ENCODE measurements at places on chromosomes 1 and 21.

GRCh38 chr1:160993544-160994193, 27.3 kb downstream of the F11R start:
- peak; percentile 58 for DNase-seq

GRCh38 chr1:181397845-181398244, 85.5 kb upstream of the CACNA1E start:
- no peak for DNase-seq

DNA sequence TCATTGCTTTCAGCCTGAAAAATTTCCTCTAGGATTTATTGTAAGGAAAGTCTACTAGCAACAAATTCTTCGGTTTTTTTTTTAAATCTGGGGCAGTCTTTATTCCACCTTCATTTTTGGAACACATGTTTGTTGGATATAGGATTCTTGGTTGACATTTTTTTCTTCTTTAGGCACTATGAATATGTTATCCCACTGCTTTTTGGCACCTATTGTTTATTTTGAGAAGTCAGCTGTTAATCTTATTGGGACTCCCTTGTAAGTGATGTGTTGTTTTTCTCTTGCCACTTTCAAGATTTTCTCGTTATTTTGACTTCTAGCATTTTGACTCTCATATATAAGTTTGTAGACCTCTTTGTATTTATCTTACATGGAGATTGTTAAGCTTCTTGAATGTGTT, 99.3 kb downstream of the NPHS2 start:
- no peak for DNase-seq

DNA sequence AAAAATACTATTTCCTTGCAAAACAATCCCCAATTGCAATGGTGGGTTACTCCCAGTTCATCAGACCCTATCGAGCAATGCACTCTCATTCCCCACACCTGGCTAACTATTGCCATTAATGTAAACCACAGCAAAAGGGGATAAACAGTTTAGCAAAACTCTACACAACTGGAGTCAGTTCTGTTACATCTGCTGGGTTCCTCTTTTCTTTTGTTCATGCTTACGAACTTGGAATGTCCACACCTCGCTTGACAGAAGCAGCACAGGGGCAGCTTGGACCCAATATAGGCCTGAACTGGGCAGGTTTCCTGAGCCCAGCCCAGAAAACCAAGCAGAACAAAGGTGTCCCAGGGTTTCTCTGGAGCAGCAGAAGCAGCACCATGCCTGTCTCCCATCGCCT, 57.4 kb downstream of the ADSS2 start:
- DNase-seq = no peak

DNA sequence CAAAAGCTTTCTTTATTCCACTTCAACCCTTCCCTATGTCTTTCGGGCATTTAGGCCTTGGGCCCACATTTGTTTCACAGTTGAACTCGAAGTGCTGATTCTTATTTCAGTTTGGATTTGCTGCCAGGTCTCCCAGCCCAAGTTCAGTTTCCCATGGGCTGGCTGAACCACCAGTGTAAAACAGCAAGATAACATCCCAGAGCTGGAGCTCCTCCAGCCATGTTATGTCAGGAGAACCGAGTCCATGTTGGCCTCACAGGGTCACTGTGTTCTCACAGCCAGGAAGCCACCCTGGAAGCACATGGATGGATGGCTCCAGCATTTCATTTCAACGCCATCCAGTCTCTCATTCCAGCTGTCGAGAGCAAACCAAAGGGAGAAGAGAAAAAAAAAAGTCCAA, 45.2 kb upstream of the RXRG start:
- no peak for DNase-seq

- DNase-seq = no peak
These were observed 517.2 kb upstream of the NR5A2 start for GRCh38 chr1:199510314-199510713.

DNA sequence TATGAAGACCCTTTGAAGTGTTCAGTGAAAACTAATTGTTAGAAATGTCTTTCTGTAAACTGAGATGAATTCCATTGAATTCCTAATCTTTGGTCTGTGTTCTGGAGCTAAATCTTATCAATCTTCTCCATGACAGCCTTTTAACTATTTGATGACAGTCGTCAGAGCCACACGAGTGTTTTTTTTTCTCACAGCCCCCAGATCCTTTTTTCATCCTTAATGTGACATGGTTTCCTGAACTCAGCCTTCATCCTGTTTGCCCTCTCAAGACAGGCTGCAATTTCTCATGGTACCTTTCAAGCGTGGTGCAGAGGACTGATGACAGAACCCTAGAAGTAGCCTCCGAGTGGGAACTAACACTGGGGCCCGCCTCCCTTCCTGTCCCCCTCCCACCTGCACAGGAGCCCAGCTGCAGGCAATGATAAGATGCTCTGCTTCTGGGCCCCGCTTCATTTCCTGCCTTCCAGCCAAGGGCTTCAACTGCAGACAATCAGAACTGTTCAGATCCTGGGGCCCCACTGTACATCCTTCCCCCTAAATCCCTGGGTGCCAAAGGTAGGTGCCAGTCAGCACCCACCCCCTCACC, 114.6 kb upstream of the VAV3 start:
- DNase-seq = no peak

GRCh38 chr1:209646558-209646957, 5.7 kb downstream of the LAMB3 start:
- DNase-seq = peak; percentile 54

DNA sequence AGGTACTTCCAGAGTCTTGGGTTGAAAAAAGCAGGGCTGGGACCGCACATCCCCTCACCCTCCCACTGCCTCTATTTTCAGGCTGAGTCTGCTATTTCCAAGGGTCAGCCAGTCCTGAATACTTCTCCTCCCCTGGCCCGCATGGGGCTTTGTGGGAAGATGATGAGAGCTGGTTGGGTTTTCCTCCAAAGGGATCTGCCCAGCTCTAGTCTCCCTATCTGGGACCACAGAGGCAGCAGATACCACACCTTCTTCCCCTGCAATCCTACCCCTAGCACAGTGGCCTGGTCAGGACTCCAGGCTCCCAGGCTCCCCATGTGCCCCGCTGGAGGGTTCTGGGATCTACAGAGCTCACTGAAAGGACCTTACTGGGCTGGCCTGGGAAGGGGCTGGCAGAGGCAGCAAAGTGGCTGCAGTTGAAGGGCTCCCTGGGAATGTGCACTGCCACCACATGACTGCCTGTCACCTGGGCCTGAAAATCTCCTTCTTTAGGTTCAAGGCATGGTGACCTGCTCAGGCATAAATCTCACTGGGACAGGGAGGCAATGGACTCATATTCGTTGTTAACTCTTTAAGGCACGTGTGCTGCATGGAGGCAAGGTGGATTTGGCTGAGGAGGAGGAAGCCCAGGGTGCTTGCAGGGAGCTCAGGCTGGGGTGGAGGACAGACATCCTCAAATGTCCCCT, 13.1 kb downstream of the CACNA1S start:
- DNase-seq = no peak

DNA sequence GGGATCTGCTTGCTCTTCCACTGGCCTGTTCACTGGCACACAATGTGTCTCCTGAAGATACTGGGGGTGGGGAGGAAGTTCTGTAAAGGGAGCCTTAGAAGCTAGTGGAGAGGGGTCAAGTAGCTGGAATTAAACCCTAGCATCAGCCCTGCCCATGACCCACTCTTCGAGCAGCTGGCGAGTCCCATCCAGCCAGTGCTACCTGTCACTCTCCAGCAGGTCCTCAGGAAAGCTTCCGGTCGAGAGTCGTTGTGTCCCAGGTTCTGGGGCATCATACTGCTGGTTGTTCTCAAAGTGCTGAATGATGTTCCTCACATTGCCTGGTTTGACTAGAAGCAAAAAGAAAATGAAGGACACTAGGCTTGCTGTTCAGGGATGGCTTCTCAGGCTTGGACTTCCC, 30.9 kb downstream of the LRRC71 start:
- DNase-seq = no peak

- peak; percentile 96 for DNase-seq
These were observed 4.7 kb downstream of the LAX1 start for GRCh38 chr1:203769505-203770343.

DNA sequence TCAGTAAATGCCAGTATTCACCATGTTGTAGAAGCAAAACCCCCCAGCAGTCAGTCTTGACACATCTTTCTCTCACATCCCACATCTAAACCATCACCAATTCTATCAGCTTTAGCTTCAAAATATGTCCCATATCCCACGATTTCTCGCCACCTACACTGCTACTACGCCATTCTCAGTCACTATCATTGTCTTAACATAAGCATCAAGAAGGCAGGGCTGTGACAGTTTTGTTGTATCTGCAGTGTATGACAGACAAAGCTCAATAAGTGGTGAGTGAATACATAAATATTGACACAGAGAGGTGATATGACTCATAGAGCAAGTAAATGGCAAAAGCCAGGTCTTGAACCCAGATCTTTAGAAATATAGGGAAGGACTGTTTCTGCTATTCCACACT, 59.9 kb downstream of the JAK1 start:
- no peak for DNase-seq

- DNase-seq = no peak
These were observed 219.4 kb downstream of the DUSP10 start for GRCh38 chr1:221522529-221522940.

All from astrocyte of the hippocampus (primary cell).